K562 (cell line): ENCODE measurements at places on chromosomes 7 and 10. TPM values are rescaled to one million over a fixed set of nuclear protein-coding genes. Genes with fewer than 3 reads are reported as not detected.

DNA sequence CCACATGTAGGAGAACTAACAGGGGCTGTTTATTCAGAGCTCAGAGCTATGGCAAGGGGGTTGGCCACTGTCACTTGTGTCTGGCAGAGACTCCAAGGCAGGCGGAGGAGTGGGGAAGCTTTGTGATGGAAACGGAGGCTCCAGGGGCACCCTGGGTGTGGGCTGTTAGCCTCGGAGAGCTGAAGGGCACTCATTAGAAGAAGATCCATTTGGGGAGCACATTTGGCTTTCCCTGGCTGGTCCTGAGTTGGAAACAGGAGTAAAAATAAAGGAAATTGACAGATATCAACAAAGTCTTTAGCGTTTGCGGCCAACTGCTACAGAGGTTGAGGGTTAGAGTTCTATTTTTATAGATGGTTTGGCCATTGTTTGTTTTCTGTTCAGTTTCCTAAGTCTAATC, 288.3 kb upstream of the MKI67 start:
- H3K4me1 ChIP-seq: no peaks in the 10 kb centered on the region
- H3K4me3 ChIP-seq: no peak overlapping the region
- H3K36me3 ChIP-seq: no peaks in the 10 kb centered on the region
- H3K27me3 ChIP-seq: peaks cover 8% of the 10 kb centered on the region; the same call in 1 of the 2 replicates
- no peak overlapping the region for H3K27ac ChIP-seq
- no peak for DNase-seq

Gene AOAH
- total RNA-seq: 0.18 TPM in 1 of 2 replicates, not detected in the other

DNA sequence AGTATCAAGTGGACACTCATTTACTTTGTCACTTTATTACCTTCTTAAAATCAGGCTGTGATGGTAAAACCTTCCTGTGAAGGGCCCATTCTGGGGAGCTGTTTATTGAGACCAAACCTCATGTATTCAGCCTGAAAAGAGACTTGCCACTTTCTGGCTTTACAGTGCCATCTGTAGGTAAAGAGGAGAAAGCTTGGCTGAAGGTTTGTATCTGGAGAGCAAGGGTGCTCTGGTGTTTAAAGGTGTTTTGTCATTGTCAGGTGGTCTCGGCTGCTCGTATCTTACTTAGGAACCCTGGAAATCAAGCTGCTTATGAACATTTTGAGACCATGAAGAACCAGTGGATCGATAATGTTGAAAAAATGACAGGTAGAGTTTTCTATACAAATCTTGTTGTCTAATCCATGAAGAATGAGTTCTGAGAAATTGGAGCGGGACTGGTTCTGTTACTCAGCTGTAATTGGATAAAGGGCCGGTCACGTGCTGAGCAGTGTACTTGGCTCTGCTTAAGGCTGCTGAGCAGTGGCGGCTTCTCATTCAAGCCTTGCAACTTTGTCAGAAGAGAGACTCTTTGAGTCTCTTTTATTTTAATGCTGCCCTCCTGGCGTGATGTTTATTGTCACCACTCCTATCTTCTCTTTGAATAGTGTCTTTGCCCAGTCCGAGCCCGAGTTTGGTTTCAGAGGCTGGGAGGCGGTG, 46.9 kb downstream of the AP3M1 start:
- no peak overlapping the region for H3K27ac ChIP-seq
- no peaks in the 10 kb centered on the region for H3K27me3 ChIP-seq
- peaks cover 92% of the 10 kb centered on the region for H3K36me3 ChIP-seq

Gene TMEM236
- 0.04 TPM in 2 replicates for total RNA-seq

Gene FBXL13
- 27.0 and 27.4 TPM in 2 replicates for total RNA-seq

- no peak for DNase-seq
- no peaks in the 10 kb centered on the region for H3K36me3 ChIP-seq
- no peaks in the 10 kb centered on the region for H3K4me1 ChIP-seq
- H3K27ac ChIP-seq: no peak overlapping the region
- no peak overlapping the region for H3K4me3 ChIP-seq
- H3K27me3 ChIP-seq: peaks cover 42% of the 10 kb centered on the region
Observed at GRCh38 chr10:1171586-1171985, 115.4 kb downstream of the WDR37 start.

GRCh38 chr10:130875897-130876472, 435.5 kb downstream of the TCERG1L start:
- no peak overlapping the region for H3K4me3 ChIP-seq
- DNase-seq: no peak
- no peaks in the 10 kb centered on the region for H3K4me1 ChIP-seq
- H3K27ac ChIP-seq: no peak overlapping the region

DNA sequence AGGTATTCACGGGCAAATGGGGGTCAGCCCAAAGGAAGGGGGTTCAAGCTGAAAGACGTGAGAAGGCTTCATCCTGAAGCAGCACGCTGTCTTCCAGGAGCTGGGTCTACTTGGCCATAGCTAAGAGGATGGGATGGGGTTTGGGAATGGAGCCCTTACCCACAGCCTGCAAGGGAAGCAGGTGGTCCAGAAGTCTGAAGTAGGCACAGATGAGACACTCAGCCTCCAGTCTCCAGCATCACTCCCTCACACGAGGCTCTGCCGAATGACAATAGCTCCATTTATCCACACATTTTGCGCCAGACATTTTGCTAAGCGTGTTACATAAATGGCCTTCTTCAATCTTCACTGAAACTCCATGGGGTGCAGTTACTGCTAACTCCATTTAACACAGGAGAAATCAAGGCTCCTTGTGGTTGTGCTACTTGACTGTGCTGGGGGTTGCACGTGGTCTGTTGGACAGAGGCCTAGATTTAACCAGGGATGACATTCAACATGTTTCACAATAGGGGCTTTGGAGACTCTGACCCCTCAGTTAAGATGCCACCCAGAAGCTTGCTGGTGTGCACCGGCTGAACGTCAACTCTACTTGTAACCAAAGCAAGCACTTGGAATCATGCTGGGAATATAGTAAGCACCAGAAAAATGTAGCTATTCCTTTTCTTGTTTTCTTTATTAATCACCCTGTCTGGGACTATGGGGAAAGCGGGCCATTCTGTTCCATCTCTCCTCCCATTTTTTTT, 85.3 kb downstream of the FAM241B start:
- no peaks in the 10 kb centered on the region for H3K4me1 ChIP-seq
- H3K27ac ChIP-seq: no peak overlapping the region
- no peak for DNase-seq
- H3K36me3 ChIP-seq: no peaks in the 10 kb centered on the region
- H3K27me3 ChIP-seq: peaks cover 39% of the 10 kb centered on the region

DNA sequence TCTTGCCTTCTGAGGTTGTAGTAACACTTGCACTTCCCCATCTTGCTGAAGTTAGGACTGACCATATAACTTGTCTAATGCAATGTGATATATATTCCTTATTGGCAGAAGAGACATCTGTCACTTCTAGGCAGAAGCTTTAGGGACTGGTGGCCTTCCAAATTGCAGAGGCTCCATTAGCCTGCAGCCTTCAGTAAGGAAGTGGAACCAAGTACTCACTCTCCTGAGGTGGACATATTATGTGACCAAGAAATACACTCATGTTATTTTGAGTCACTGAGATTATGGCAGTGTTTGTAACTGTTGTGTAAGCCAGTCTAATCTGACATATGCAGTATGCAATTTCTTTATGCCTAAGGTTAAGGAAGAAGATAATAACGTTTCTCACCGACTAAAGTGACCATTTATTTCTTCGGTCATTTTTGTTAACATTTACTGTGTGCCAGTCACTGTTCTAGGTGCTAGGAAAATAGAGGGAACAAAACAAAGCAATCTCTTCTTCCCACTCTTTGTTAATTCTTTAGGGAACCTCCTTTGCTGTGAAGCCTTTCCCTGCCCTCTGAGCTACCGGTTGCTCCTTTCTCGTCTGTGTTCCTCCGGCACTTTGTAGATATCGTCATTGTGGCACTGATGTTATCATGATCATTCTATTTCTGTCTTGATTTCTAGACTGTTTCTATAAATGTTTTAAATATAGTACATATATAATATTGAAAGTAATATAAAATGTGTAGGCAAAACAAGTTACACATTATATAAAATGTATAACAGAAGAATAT, 52.9 kb upstream of the HBP1 start:
- H3K36me3 ChIP-seq: peaks cover under 1% of the 10 kb centered on the region; the same call in 2 of the 3 replicates
- H3K27ac ChIP-seq: peak overlapping the region; percentile 51
- peak; percentile 59 for DNase-seq
- H3K4me3 ChIP-seq: no peak overlapping the region
- H3K4me1 ChIP-seq: peaks cover 36% of the 10 kb centered on the region

GRCh38 chr10:69232736-69233480, 12.8 kb downstream of the HKDC1 start:
- peaks cover 8% of the 10 kb centered on the region for H3K4me1 ChIP-seq
- no peaks in the 10 kb centered on the region for H3K27me3 ChIP-seq
- no peak overlapping the region for H3K4me3 ChIP-seq
- no peak for DNase-seq

Gene FAM24B
- total RNA-seq: 5.9 and 8.7 TPM in 2 replicates

DNA sequence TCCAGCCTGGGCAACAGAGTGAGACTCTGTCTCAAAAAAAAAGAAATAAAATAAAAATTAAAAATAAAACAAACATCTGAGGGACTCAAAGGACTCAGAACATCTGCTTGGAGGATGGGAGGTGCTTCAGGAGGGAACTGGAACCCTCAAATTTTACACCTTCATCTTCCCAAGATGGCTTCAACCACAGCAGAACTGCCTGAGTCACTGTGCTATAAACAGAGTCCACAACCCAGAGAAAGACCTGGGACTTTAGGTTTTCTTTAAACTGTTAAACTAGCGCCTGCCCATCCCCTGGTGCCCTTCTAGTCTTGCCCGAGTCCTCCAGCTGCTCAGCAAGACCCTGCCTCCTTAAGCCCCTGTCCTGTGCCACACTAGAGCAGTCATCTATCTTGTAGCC, 40.8 kb downstream of the RGS10 start:
- peaks cover 42% of the 10 kb centered on the region; the same call in 2 of the 3 replicates for H3K36me3 ChIP-seq
- no peak for DNase-seq
- no peak overlapping the region for H3K27ac ChIP-seq
- no peak overlapping the region for H3K4me3 ChIP-seq
- no peaks in the 10 kb centered on the region for H3K27me3 ChIP-seq

DNA sequence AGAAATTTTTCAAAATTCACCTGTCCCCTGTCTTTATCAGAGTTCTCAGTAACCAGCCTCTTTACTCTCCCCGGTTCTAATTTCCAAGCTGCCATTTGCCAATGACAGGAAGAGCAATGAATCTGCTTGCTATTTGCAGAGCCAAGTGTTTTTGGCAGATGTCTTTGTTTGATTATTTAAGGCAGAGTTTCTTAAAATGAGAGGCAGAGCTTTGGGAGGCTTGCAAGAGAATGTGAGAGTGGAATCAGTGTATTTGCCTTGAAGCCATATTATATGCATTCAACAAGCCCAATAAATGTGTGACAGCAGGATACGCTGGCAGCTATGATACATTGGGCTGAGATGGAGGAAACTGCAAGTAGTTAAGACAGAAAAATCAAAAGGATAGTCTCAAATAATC, 196.5 kb downstream of the PHF14 start:
- H3K4me1 ChIP-seq: no peaks in the 10 kb centered on the region
- H3K36me3 ChIP-seq: no peaks in the 10 kb centered on the region
- H3K4me3 ChIP-seq: no peak overlapping the region
- DNase-seq: no peak

DNA sequence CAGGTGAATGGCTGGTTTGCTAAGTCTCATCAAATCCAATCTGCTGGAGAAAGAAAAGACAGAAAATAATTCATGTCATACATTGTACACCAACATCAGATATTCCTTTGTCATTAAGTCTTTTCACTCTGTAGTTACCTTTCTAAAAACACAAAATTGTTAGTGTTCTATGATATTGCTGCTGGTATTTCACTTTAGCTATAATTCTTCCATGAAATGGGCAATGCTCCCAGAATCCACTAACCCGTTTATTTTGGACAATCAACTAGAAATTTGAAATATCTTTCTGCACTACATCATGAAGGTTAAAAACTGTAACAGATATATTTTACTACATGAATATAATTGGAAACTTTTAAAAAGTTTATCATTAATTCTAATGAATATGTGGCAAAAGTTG, 181.3 kb downstream of the C7orf25 start:
- no peak overlapping the region for H3K27ac ChIP-seq
- no peaks in the 10 kb centered on the region for H3K36me3 ChIP-seq
- no peak overlapping the region for H3K4me3 ChIP-seq
- no peaks in the 10 kb centered on the region for H3K27me3 ChIP-seq
- no peak for DNase-seq

GRCh38 chr7:14739841-14740185, 162.7 kb downstream of the DGKB start:
- H3K36me3 ChIP-seq: no peaks in the 10 kb centered on the region
- no peak overlapping the region for H3K4me3 ChIP-seq
- no peak for DNase-seq
- H3K27ac ChIP-seq: no peak overlapping the region

- H3K27me3 ChIP-seq: peaks cover 25% of the 10 kb centered on the region
- no peaks in the 10 kb centered on the region for H3K36me3 ChIP-seq
- DNase-seq: no peak
- H3K4me1 ChIP-seq: peaks cover 4% of the 10 kb centered on the region
- H3K27ac ChIP-seq: no peak overlapping the region
- H3K4me3 ChIP-seq: no peak overlapping the region
Observed at GRCh38 chr10:119383174-119383856, 159.2 kb downstream of the RGS10 start.

DNA sequence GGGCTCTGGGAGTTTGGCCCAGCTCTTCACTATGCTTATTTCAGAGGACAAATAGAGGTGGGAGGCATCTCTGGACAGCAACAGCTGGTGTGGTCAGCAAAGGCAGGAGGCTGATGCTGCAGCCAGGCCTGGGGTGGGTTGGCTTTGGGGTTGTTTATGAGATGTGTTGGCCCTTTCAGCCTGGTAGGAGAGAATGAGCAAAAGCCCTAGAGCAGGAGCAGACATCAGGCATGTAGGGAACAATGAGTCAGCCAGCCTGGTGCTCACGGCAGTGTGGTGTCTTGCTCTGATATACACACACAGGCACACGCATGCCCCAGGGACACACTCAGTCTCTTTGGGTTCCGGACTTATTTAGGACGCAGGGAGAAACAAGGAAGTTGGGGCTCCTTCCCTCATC, 157.1 kb downstream of the PRKCQ start:
- H3K27ac ChIP-seq: no peak overlapping the region
- no peak overlapping the region for H3K4me3 ChIP-seq
- no peaks in the 10 kb centered on the region; the same call in 2 of the 3 replicates for H3K36me3 ChIP-seq
- no peak for DNase-seq

GRCh38 chr10:16957038-16957437, 139.8 kb upstream of the RSU1 start:
- H3K27me3 ChIP-seq: no peaks in the 10 kb centered on the region
- no peak overlapping the region for H3K4me3 ChIP-seq
- no peaks in the 10 kb centered on the region for H3K36me3 ChIP-seq
- H3K27ac ChIP-seq: no peak overlapping the region

Gene GNAI1
- total RNA-seq: 0.13 TPM in 1 of 2 replicates, not detected in the other

Gene PDK4
- total RNA-seq: 0.20 and 0.24 TPM in 2 replicates

Gene PDZD7
- 0.09 and 0.29 TPM in 2 replicates for total RNA-seq

Gene TRIM50
- total RNA-seq: 0.11 TPM in 1 of 2 replicates, not detected in the other

Gene OGDHL
- total RNA-seq: 1.4 and 1.8 TPM in 2 replicates

- no peaks in the 10 kb centered on the region for H3K27me3 ChIP-seq
- no peak overlapping the region for H3K27ac ChIP-seq
- no peak for DNase-seq
- H3K4me1 ChIP-seq: peaks cover 5% of the 10 kb centered on the region
- H3K36me3 ChIP-seq: peaks cover 51% of the 10 kb centered on the region
- H3K4me3 ChIP-seq: no peak overlapping the region
Observed at GRCh38 chr7:157158400-157158799, 19.7 kb downstream of the UBE3C start.
